ENCODE measurements at places on chromosomes 1 and 21.

- no peak for DNase-seq
Measured at GRCh38 chr1:181107711-181108110, 19.2 kb downstream of the IER5 start.

- DNase-seq: no peak
Measured at GRCh38 chr1:185939142-185939541, 205.0 kb downstream of the HMCN1 start.

DNA sequence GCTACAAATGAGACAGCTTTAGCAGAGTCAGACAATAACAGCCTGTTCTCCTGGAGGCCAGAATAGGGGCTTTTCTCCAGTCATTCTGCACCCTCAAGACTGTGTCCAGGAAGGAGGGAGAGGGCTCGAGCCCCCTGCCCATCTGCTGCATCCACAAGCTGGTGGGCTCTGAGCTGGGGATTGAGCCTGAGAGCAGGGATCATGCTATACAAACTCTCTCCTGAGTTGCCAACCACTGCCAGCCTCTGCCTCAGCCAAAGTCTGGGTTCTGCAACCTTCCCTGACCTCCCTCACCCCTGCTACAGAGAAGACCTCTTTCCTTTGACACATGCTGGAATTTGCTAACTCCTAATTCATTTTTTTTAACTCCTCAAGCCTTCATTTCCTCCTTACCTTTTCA is 14.8 kb upstream of the PPM1J start:
- no peak for DNase-seq

- DNase-seq: peak; percentile 60
Measured at GRCh38 chr1:214990619-214991018, 91.9 kb upstream of the KCNK2 start.

- DNase-seq: no peak
Measured at GRCh38 chr1:217561446-217561845, 69.4 kb downstream of the GPATCH2 start.

- DNase-seq: no peak
Measured at GRCh38 chr1:224378855-224379631, 22.4 kb downstream of the CNIH4 start.

GRCh38 chr1:41919764-41920397 is 1.2 kb upstream of the HIVEP3 start:
- DNase-seq: no peak

DNA sequence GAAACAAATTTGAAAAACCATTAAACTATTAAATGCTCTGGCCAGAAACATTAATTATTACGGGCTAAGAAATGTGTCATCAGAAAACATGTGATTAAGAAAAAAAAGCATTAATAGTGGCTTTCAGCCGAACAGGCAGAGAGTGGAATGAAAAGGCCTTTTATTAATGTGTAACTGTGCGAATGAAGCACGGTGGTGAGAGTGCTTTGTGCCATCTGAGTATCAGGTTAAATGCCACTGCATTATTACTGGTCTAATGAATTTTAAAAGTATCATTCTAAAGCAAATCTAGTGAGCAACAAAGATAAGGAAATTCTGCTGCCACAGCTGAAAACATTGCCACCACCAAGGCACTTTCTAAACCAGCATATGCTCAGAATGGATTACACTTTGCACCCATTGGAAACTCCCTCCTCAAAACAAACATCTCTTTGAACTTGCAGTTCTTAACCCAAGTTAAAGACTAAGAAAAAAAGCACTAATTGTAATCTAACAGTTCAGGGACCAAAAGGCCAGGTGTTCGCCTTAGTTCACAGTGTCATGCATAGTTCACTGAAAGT is 30.0 kb upstream of the SSX2IP start:
- DNase-seq: no peak

- DNase-seq: no peak
Measured at GRCh38 chr1:19210772-19211549, 895 bp upstream of the UBR4 start.

DNA sequence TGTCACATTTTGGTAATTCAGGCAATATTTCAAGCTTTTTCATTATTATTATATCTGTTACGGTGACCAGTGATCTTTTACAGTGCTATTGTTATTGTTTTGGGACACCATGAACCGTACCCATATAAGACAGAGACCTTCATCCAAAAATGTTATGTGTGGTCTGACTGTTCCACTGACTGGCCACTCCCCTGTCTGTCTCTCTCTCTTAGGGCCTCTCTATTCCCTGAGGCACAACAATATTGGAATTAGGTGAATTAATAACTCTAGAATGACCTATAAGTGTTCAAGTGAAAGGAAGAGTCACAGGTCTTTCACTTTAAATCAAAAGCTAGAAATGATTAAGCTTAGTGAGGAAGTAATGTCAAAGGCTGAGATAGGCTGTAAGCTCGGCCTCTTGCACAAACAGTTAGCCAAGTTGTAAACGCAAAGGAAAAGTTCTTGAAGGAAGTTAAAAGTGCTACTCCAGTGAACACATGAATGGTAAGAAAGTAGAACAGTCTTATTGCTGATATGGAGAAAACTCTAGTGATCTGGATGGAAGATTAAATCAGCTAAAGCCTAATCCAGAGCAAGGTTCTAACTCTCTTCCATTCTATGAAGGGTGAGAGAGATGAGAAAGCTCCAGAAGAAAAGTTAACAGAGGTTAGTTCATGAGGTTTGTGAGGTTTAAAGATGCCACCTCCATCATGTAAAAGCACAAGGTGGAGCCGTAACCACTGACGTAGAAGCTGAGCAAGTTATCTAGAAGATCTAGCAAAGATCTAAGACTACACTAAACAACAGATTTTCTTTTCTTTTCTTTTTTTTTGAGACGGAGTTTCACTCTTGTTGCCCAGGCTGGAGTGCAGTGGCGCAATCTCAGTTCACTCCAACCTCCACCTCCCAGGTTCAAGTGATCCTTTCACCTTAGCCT is 19.7 kb upstream of the DIPK1A start:
- DNase-seq: no peak

- no peak for DNase-seq
Measured at GRCh38 chr1:50913954-50914353, 46.1 kb downstream of the FAF1 start.
